ENCODE measurements at places on chromosomes 5 and 9.

- DNase-seq, result no peak
Measured at GRCh38 chr9:109440117-109440515, 58.0 kb downstream of the PTPN3 start.

DNA sequence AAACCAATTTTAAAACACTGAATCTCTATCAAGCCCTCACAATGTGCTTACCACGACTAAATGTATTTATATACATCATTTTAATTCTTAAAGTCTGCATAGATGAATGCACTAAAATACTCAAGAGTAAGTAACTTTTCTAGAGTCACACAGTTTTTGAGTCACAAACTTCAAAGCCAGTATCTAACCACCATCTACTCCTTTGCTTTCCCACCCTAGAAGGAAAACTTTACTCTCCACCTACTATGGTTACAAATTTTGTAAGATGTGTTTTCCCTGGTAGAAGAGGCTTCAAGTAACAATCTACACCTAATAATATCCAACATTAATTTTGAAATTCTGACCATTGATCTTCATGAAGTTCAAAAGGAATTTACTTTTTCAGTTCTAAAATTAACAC lies 18.7 kb downstream of the ZFAND5 start:
- no peak for DNase-seq

DNA sequence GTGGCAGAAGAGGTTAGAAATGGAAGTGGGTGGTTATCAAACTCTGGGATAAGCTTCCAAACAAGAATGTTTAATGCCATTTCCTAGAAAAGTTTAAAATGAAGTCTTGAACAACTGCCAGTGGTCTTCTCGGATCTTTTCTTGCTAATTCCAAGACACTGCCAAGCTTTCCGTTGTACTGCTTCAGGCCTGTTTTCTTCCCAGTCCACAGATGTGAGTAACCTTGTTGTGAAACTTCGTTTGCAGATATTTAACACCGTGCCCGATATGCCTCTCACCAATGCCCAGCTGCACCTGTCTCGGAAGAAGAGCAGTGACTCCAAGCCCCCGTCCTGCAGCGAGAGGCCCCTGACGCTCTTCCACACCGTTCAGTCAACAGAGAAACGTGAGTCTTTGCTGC lies 269.8 kb downstream of the NR3C1 start:
- DNase-seq, result no peak

- DNase-seq, result no peak
Measured at GRCh38 chr9:33638391-33638915, 114.4 kb downstream of the ANKRD18B start.

DNA sequence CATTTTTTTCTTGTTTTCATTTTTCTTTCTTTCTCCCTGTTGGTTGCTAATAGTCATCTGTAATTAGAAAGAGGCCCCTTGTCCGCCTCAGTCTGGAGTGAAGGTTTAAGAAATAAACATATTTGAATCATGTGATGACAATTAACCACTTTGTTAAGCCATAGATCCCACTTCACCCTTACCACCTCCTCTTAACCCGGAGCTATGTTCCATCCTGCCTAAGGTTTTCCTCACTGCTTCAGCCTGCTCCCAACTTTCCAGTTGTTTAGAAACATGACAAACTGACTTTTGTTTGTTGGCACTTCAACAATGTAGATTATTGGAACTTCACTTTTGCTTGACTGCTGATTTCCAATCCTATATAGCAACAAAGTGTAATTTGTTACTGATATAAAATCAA lies 37.4 kb upstream of the SSBP2 start:
- DNase-seq, result no peak

GRCh38 chr9:36162211-36162738 lies 6.9 kb upstream of the CCIN start:
- no peak for DNase-seq

DNA sequence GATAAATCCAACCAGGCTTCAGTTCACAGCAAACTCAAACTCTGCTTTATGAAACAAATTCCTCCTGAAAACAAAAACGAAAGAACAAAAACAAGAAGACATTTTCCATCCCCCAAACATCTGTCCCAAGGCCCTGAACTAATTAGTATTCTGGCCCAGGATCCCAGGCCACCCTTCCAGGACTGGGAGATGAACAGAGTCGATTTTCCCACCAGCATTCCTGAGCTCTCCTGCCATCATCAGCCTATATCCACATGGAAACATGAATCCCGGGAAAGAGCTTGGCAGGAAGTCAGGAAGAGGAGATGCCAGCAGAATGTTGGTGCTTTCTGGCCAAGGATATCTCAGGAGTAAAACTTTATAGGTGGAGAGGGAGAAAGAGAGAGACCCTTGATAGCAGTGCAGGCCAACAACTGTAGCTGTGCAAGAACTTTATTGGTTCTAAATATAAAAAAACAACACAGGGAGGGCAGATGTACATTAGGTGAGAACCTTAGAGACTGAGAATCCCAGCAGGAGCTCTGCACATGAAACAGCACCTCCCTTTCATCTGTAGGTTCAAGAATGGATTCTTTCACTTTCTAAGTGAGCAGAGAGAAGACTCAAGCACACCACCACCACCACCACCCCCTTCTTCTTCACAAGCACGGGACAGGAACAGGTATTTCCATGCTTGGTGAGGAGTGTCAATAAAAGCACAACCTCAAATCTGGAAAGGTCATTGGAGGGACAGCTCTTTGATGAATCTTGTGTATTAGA lies 190.7 kb upstream of the TAS2R1 start:
- DNase-seq, result peak; percentile 51
